NCI-H2171 treated with DMSO at 0.1 percent for 48 hours (cell line): ENCODE measurements at places on chromosomes 3 and 15.

DNA sequence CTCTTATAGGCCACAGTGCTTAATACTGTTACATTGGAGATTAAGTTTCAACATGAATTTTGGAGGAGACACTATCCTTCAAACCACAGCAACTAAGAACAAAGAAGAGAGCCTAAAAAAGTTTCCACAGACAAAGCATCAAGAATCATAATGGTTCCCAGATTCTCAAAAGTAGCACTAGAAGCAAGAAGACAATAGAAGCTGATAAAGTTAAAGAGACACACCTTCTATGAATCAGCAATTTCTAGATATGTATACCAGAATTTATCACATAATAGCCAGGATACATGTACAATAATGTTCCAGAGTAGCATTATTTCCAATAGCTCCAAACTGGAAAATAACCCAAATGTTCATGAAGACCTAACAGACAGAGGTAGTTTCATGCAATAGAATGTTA lies 12.2 kb downstream of the NKIRAS1 start:
- DNase-seq = no peak

- no peak for DNase-seq
Observed at GRCh38 chr3:158882445-158882844, 80.6 kb downstream of the MFSD1 start.

DNA sequence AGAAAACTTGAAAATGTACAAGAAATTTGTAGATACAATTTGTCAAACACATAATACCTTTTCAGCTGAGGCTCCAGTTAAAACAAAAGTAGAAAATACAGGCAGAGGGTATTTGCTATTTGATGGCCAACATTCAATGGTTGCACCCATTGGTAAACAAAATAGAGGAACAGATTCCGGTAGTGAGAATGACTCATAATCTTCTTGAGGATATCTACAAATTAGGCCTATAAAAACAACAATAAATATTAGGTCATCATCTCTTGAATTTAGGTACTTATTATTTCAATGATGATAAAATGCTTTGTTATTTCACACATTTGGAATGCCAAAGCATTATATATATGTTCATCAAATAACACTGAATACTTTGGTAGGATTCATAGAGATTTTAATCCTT lies 53.4 kb downstream of the DENND4A start:
- DNase-seq = no peak

DNA sequence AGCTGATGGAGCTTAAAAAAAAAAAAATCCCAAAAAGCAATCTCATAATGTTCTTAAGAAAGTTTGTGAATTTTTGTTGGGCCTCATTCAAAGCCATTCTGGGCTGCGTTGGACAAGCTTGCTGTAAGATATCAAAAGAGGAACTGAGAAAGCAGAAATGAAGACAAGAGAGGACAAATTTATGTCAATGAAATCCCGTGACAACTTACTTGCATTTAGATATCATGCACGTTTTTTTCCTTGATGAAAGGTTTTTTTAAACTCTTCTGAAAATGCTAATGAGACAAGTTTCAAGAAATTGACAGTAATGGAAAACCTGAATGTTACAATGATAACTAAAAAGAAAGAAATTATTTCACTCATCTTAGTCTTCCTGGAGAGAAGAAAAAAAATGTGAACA lies 662.9 kb downstream of the SQOR start:
- no peak for DNase-seq
